ENCODE measurements at places on chromosomes 12 and 14.

DNA sequence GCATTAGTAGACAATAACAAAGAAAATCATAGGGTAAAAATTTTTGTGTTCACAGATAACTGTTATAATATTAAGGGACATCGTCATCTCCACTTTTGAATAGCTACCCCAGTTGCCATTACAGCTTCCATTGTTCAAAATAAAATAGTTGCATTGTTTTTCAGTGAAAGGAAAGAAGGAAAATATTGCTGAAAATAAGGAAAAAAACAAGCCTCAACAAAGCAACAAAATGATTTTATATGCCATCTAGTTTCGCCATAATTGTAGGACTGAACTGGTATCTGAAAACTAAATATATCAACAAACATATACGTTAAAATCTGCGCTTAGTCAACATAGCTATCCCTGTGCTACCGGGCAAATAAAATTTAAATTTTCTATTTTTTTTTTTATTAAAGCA, 3.3 kb downstream of the CDK17 start:
- no peak for DNase-seq

DNA sequence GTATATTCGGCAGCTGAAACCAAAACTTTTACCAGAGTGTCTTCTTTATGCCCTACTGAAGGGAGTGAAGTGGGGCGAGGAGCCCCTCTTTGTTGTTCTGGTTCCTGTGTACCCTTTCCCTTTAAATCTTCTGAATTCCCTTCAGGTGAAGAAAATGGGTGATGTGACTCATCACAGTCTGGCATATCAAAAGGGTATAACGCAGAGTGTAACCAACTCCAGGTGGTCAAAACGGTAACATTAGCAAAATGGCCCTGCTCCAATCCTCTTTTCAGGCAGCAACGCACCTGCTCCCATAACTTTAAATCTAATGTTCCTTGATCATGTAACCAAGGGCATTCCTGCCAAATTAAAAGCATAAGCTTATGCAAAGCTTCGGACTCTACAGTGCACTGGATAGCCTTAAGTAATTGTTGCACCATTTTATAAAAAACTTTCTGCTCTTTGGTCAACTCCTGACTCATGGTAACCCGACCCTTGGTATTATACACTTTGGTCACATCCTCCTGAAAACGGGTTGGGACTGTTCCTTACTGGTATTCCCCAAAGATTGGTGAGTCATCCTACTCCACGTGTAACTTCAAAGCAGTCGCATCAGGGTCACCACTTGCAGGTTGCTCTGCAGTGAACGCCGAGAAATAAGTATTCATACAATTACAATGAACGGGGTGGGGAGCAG, 83.1 kb downstream of the KCNMB4 start:
- DNase-seq = no peak

- no peak for DNase-seq
These were observed 90.0 kb downstream of the SSPN start for GRCh38 chr12:26285401-26285800.

GRCh38 chr12:107873223-107873622, 98.7 kb downstream of the ASCL4 start:
- DNase-seq = no peak

DNA sequence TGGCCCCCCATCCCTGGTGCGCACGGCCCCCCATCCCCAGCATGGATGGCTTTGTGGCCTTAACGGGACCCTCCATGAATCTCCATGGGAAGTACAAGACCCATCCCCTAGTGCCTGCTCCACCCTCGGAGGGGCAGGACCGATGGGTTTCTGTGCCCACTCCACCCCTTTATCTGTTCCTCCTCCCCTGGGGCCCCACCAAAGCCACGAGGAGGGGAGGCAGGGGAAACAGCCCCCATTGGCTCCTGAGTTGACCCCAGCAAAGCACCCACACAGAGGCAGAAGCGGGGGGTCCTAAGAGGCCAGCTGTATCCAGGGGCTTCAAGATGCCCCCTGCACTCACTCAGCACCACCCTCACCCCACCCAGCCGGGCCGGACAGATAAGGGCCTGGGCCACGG, 36.1 kb upstream of the TMEM179 start:
- DNase-seq = no peak

DNA sequence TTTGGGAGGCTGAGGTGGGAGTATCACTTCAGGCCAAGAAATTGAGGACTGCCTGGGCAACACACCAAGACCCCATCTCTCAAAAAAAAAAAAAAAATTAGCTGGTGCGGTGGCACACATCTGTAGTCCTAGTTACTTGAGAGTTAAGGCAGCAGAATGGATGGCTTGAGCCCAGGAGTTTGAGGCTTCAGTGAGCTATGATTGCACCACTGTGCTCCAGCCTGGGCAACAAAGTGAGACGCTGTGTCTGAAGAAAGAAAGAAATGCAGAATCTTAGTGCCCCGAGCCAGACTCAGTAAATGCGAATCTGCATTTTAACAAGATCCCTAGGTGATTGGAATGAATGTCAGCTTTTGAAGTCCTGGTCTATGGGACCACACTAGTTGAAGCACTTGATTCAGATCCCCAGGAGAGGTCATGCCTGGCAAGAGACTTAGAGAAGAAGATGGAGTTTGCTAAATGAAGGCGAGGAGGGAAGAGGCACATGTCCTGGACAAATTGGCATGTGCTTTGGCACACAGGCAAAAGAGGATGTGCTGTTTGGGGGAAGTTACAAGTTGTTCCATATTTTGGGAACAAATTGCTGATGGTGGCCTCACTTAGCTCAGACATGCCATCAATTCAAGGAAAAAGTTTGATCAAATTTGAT, 56.6 kb downstream of the DRAM1 start:
- no peak for DNase-seq

DNA sequence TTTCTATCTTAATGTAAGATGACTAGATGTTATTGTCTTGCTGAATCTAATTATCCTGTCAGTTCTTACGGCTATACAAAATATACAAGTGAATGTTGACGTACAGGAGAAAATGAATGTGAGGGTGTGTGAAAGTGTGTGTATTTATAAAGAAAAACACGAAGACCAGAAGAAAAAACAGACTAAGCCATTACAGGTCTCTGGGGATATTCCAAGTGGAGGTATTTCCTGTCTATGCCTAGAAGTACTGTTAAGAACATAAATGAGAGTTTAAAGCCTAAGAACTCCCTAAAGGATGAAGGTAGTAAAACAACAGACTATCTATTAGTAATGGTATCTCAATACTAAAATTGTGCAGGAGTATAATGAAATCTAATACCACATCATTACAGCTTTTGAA, 7.6 kb downstream of the MDM1 start:
- DNase-seq = no peak

DNA sequence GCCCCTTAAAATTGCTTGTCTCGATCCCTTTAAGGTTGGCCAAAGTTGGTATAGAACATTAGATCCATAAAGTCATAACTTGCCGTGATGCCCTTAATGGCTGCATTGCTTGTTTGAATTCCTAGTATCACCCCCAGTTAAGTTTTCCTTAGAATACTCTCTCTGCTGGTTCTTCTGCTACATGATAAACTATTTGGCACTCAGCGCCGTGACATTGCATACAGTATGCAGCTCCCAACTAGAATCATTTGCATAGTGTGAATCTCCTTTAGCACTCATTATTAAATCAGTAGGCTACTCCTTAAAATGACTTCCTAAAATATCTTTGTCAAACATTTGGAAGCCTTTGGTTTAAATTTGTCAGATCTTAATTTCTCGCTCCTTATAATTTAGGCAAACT, 42.2 kb downstream of the KNTC1 start:
- DNase-seq = no peak

- DNase-seq = no peak
These were observed 154.6 kb upstream of the MYL2 start for GRCh38 chr12:111074965-111075364.

- DNase-seq = no peak
These were observed 183.6 kb upstream of the SLC38A2 start for GRCh38 chr12:46556105-46556559.

- no peak for DNase-seq
These were observed 152.7 kb downstream of the SRGAP1 start for GRCh38 chr12:63997198-63997597.

GRCh38 chr12:131370321-131370720, 340.6 kb upstream of the SFSWAP start:
- DNase-seq = no peak

DNA sequence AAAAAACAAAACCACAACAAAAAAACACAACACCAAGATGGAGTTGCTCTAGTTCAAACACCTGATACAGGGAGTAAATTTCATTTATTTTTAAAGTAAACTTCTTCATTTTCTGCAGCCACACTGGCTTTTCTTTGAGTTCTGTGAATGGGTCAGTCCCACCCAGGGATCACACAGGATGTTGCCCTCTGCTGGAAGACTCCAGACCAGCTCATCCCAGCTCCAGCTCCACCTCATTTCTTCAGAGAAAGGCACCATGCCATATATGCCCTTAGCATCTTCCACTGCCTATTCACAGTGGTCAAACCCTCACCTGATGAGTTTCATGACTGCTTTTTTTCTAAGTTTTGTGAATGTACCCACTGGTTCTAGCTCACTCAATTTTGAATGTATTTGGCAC, 8.0 kb downstream of the GLIPR1 start:
- DNase-seq = no peak

DNA sequence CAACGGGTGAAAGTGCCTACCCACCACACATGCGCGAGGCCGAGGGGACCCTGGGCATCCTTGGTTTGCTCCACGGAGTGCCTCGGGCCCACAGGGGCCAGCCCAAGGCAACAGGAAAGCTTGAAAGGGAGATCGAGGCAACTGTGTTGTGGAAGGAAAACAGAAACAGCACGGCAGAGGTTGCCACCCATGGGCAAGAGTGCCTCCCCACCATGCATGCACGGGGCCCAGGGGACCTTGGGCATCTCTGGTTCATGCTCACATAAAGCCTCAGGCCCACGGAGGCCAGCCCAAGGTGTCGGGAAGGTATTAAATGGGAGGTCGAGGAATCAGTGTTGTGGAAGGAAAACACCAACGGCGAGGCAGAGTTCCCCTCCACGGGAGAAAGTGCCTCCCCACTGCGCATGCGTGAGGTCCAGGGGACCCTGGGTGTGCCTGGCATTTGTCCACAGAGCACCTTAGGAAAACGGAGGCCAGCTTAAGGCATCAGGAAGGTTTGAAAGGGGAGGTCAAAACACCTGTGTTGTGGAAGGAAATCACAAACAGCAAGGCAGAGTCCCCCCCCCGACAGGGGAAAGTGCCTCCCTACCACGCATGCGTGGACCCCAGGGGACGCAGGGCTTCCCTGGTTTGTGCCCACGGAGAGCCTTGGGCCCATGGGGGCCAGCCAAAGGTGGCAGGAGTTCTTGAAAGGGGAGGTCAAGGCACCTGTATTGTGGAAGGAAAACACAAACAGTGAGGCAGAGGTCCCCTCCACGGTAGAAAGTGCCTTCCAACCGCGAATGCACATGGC, 367.3 kb downstream of the ALG10 start:
- DNase-seq = no peak

DNA sequence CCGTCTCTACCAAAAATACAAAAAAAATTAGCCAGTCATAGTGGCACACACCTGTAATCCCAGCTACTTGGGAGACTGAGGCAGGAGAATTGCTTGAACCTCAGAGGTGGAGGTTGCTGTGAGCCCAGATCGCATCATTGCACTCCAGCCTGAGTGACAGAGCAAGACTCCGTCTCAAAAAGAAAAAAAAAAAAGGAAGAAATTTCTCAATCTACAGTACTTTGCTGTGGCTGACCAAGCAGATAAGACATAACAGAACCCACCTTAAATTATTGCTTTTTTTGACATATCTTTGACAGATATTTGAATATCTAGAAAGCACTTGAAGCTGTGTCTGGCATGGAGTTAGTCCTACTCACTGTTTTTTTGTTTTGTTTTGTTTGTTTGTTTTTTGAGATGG, 34.9 kb upstream of the HNF1A start:
- DNase-seq = no peak

- DNase-seq = no peak
These were observed 118.4 kb downstream of the EPS8 start for GRCh38 chr12:15670756-15671155.

DNA sequence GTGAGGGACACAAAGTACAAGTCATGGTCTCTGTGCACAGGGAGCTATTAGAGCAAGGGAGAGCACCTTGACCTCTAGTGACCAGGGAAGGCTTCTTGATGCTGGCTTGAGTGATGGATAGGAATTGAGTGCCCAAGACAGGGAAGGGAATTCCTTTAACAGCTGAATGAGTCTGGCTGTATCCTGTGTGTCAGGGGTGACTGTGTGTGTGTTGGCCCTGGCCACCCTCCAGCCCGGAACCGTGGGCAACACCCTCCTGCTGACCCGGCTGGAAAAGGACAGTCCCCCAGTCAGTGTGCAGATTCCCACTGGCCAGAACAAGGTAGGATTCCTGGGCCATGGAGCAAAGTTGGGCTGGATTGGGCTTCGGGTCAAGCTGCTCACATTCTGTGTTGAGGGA, 5.5 kb upstream of the PFDN5 start:
- no peak for DNase-seq

GRCh38 chr14:61615743-61616523, 79.4 kb upstream of the HIF1A start:
- no peak for DNase-seq

GRCh38 chr12:133135747-133136146, 5.3 kb downstream of the ZNF10 start:
- no peak for DNase-seq

- no peak for DNase-seq
These were observed 2.8 kb downstream of the KRT7 start for GRCh38 chr12:52235822-52236361.

DNA sequence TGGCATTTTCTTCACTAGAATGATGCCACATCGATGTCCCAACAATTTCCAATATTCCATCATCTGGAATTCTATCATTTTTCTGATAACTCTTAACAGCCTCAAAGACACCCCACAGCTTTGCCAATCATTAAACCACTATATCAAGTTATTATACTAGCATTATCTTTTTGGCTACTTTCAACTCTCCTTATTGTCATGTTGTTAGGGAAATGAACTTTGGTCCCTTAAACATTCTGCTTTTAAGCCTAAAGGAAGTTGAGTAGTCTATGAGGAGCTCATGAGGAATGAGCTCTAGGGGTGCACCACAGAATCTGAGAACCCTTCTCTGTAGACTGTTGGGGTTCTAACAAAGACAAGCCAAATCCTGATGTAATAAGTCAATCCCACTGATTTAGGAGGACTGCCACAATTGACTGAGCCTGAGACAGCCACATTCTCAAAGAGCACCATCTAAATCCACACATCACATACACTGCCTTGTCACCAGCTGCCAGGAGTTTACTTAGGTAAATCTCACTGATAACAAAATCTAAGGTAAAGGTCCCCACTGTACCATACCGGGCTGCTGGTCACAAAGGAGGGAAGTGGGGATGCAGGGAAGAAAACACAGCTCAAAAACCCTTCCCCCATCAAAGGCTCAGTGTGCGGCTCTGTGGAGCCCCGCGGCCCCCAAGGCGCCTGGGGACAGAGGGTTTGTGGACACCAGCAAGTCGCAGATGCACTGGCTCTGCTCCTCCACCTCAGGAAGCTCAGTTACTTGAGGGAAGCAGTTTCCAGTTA, 58.2 kb downstream of the SETD3 start:
- no peak for DNase-seq

DNA sequence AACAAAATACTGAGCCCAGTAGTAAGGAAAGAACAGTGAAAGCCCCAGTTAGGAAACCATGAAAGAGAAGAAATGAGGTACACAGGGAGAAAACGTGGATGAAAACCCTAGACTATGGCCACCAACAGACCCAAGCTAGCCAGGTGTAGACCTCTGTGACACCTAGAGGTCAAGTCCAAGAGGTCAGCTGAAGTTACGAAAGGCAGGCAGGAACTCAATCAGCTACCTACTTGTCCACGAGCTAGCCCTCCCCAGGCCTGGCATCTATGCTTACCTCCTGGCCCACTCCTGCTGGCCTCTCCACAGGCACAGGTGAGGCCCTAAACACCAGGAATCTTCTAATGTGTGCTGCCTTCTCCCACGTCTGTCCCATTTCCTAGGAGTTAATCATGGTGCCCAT, 48.7 kb downstream of the DPF3 start:
- no peak for DNase-seq

GRCh38 chr12:66776974-66777373, 98.1 kb upstream of the GRIP1 start:
- DNase-seq = no peak
